Activated CD8-positive, alpha-beta memory T cell treated with anti-CD3 and anti-CD28 coated beads for 4 hours (primary cell): ENCODE measurements at places on chromosomes 7 and 10.

DNA sequence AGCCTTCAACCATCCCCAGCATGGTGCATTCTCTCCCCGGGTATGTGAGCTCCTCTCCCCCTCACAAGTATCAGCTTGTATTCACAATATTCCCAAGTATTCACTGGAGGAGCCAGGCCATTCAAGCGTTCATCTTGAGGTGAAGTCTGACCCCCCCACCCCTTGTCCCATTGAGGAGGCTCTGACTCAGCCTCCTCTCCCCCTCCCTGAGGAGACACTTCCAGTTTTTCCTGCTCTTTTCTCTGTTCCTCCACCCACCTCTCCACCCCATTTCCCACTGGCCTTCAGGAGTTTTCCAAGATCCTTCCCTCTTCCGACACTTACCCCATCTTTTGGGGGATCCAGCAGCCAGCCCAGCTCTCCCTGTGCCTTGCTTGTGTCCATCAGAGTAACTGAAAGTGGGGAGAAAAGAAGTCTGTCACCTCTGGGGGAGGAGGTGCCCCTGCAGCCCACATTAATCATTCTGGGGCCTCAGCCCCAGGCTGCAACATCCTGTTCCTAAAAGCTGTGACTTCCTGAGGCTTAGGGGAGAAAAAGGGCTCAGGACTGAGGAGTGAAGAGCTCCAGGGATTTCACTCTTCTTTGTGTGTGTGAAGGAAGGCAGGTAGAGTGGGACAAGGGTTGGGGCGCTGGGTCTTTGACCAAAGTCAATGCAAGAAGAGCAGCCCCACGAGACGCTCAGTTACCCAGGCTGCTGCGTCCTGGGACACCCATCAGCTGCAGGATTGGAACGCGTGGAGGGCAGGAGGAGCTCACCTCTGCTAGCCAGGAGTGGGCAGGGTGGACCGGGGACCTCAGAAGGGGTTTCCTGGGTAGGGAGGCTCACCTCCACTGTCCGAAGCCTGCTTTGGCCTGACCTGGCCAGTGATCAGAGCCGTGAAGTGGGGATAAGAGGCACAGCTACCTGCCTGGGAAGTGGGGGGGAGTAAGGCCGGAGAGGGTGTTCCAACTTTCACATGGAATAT lies 1.1 kb downstream of the EPHA1 start:
- no peak for DNase-seq

GRCh38 chr10:16570731-16571130 lies 49.1 kb upstream of the C1QL3 start:
- DNase-seq = no peak

- no peak for DNase-seq
Measured at GRCh38 chr7:30502470-30503251, 2.0 kb downstream of the GGCT start.

DNA sequence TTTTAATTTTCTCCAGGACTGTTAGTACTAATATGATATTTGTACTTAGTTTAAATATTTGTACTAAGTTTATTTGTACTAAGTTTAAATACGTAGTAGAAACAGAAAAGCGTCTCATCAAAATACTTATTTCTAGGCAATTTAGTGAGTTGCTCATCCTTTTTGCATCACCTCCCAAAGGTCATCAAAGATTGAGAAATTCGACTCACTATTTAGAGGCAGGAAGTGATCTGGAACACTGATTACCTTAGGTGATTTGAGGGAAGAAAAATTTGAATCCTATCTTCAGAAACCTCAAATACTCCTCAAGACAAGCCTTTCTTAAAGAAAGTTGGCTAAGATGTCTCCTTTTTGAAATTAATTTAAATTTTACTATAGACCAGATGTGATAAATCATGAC lies 14.5 kb downstream of the WNT16 start:
- no peak for DNase-seq

DNA sequence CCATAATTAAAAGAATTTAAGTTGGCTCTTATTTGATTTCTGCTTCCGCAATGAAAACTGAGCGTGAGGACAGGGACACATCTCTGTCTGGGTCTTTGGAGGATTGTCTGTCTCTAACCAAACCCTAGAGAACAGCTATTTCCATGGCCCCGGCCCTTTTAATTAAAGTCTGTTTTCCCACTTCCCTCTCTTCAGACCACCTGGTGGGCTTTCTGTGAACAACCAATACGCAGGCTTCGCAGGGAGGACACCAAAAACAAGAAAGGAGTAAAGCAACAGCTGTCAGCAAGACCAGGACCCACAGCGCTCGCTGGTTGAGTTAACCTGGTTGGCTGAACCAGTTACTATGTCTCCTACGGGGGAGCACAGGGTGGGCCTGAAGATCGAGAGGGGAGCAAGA lies 217.1 kb upstream of the FRMD4A start:
- no peak for DNase-seq

- DNase-seq = no peak
Measured at GRCh38 chr7:36781011-36781738, 56.9 kb upstream of the AOAH start.

DNA sequence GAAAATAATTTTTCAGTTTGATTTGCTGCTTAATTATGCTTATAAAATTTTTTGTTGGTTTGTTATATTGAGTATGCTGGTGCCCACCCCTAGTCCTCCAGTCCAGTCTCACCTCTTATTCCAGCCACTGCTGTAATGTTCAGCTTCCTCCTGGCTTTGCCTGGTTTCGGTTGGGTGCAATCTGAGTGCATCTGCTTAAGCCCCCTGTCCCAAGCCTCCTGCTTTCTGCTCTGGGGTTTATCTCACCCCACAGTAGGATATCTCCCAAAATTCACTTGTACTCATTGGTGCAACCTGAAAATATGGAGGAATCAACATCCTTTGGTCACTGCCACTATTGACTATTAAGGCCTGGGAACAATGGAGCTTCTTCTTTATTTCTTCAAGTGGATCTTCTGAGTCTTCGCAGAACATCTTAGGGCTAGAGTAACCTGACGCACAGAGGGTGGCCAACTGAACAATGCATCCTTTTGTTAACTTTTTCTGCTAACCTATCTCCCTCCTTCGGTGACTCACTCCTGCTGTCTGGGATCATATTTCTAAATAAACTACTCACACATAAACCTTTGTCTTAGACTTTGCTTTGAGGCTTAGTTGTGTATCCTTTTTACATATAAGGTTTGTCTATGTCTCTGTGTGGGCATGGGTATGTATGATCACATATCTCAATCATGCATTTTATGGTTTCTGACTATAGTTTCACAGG lies 19.1 kb upstream of the SOSTDC1 start:
- DNase-seq = no peak

DNA sequence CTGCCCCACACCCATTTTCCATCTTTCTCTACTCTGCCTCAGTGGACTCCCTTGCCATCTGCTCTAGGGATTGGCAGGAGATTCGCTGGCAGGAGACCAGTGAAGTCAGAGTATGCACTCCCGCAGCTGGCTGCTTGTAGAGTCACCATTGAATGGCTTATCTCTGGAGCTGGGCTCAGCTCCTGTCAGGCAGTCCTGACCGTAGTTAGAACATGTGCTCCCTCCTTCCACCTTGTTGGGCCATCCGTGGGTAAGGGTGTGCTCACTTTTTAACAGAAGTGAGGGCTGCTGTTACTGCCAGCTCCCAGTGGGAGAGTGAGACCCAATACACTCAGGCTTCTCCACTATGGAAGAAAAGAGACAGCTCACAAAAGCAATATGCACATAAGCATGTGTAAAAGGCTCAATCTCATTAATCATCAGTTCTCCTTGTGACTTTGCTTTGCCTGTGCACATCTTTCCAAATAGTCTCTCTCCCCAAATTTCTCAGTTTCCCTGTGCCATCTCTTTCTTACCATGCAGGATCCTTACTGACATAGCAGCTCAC lies 773.3 kb downstream of the GRID1 start:
- DNase-seq = no peak

- no peak for DNase-seq
Measured at GRCh38 chr10:84783909-84784308, 455.5 kb downstream of the CCSER2 start.

- DNase-seq = no peak
Measured at GRCh38 chr10:43961523-43962345, 313.1 kb upstream of the ZNF32 start.

DNA sequence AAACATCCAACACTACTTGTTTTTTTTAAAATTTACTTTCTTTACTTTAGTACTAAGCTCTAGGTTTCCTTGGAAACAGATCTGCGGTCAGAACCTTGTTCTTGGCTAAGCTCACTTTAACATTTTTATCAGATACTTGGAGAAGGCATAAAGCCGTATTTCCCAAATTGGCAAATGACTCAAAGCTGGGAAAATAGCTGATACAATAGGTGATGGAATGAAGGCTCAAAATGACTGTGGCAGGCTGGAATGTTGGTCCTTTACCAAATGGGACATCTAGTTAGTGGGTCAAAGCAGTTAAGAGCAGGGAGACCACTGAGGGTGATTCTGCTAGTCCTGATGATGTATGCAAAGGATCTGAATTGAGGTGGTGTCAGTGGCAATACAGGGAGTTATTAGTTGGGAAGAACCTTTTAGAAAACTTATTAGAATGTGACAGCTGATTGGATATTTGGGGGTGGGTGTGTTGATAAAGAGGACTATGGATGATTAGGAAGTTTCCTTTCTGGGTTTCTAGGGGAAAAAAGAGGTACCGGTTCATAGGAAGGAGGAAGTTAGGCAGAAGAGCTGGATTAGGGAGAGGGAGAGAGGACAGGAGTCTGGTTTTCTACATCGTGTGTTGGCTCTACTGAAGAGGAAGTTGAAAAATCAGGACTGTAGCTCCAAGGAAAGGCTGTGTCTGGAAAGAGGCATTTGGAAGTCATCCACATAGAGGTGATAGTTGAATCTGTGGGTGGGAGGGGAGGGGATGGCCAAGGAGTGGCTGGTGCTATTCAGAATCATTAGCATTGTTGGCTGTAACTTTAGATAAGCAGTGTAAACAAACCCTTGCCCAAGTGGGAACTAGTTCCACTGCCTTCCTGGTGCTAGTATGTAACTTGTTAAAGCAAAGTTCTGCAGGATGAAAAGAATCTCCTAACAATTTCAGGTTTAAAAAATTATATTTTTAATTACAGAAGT lies 13.1 kb downstream of the PLCE1 start:
- no peak for DNase-seq

DNA sequence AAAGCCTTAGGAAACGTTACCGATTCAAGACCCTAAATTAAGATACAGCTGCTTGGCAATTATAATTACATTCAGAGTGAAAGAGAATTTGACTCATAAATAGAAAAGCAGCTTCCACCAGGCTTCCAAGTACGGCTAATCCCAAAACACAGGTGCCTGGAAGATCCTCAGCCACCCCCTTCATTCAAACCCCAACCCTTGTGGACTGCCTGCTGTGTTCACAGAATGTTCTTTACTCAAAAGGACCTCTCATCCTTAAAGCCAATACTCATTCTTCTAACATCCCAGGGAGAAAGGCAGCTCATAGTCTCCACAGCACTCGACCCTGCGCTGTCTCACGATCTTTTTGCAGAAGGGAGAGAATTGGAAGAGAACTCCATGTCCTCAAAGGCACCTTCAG lies 32.9 kb downstream of the RNF32 start:
- DNase-seq = no peak

- no peak for DNase-seq
Measured at GRCh38 chr10:58157076-58157766, 110.5 kb downstream of the IPMK start.

DNA sequence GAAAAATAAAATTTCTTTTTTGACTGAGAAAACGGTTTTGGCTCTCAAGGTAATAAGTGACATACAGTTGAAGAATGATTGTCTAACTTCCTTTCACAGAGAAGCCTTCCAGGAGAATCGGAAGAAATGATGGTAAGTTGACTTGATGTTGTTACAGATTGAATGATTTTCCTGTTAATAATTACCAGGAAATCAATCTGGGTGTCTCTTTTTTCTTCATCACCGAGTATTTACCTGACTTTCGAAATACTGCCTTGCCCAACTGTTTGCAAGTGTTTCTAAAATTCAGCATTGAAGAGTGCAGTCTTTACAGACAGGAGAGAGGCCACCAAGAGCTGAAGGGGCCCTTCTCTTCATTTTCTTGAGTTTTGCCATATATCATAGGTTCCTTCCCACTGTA lies 4.0 kb downstream of the ITIH2 start:
- no peak for DNase-seq

- no peak for DNase-seq
Measured at GRCh38 chr10:71211053-71211452, 1.3 kb upstream of the UNC5B start.

DNA sequence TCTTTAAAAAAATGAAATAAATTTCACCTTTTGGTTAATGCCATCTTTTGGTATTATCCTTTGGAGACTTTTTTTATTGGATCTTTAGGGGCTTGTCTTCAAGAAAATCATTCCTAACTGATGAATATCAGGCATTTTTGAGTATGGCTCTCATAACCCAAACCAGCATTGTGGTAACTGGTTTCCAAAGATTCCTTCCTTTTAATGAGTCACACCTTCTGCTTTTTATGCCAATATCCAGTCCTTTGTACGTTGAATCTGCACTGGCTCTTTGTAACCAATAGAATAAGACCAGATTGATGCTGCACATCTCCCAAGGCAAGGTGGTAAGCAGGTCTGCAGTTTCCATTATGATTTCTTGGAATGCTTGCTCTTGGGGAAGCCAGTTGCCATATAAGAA lies 89.1 kb downstream of the GPR158 start:
- no peak for DNase-seq

GRCh38 chr7:50595491-50596102 lies 30.4 kb upstream of the DDC start:
- DNase-seq = no peak
